Adrenal gland (tissue), 19 donors: ENCODE measurements at places on chromosomes 13 and 19. TPM values are rescaled to one million over a fixed set of nuclear protein-coding genes. Genes with fewer than 3 reads are reported as not detected.

TLE6 gene
- 1.8 TPM for total RNA-seq

- no peak for DNase-seq
Measured at GRCh38 chr13:110687736-110688135, 18.2 kb downstream of the CARS2 start.

DNA sequence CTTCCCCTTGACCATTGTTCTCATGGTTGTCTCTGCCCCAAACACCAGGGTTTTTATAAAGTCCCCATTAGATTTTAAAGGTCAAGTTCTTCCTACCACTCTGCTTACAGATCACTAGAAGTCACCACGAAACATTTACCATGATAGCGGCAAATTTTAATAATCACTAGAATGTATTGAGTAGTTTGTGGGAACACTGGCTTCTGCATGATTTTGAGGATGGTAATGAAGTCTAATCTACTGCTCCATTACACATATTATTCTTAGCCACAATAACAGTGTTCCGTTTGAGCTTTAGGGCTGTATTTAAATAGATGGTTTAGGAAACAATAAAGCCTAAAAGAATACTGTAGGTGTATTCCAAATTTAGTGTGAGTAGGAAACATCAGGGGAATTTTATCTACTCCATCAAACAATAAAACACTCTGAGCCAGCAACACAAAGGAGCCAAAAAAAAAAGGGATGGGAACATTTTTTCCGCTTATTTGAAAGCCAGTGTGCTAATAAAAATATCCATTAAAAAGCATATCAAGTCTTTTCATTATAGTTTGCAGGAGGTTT is 49.7 kb downstream of the KLF12 start:
- DNase-seq: no peak

DNA sequence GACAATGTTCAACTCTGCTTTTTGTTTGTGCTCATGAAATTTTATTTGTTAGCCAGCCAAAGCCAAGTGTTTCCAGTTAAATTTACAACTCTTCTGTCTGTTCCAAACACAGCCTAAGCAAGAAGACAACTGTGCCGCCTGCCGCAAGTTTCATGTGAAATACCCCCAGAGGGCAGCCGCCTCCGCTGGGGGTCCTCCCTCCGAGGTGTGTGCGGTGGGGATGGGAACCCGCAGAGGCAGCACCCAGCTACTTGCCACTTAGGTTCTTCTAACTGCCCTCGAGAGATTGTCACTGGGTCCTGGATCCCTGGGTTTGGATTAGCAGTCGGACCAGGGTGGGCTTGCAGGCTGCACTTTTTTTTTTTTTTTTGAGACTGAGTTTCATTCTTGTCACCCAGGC is 28.5 kb downstream of the ATP11A start:
- DNase-seq: no peak

- no peak for DNase-seq
Measured at GRCh38 chr19:1275976-1276627, 772 bp downstream of the FAM174C start.

DNA sequence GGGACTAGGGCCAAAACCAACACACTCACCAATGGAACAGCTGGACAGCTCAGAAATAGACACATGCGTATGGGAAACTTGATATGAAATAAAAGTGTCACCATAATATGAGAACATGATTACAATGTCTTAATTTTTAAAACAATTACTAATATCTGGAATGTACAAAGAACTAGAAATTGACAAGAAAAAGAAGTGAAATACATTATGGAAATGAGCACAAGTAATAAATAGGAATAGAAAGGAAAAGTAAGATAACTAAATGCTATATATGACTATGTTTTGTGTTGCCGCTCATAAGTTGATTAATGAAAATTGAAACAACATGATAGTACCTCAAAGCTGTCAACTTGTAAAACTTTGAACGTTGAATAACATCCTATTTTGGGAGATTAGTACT is 801.1 kb downstream of the SLITRK5 start:
- DNase-seq: no peak
